ENCODE measurements at places on chromosomes 12 and 14.

DNA sequence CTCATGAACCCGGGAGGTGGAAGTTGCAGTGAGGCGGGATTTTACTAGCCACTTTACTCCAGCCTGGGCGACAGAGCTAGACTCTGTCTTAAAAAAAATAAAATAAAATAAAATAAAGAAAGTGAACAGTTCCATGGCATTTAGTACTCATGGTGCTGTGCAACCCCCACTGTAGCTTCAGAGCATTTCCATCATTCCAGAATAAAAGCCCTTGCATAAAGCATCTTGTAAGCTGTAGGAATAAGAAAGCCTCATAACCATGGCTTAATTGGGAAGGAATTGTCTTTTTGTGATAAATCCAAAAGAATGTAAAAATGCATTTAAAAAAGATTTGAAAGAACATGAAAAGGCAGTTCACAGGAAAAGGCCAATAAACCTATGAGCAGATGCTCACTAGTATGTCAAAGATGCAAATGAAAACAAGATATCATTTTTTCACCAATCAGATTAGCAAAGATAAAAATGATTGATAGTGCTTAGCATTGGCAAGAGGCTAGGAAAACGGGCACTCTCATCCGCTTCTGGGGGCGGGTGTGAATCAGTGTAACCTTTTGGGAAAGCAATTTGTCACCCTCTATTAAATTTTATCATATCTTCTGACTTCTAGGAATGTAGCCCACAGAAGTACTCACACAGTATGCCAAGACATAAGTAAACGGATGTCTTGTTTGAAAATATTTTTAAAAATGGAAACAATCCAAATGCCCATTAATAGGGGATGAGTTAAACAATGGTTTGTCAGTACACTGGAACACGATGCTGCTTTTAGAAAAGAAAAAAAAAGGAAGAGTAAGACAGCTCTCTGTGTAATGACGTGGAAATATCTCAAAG lies 46.6 kb downstream of the CFAP251 start:
- DNase-seq: no peak

DNA sequence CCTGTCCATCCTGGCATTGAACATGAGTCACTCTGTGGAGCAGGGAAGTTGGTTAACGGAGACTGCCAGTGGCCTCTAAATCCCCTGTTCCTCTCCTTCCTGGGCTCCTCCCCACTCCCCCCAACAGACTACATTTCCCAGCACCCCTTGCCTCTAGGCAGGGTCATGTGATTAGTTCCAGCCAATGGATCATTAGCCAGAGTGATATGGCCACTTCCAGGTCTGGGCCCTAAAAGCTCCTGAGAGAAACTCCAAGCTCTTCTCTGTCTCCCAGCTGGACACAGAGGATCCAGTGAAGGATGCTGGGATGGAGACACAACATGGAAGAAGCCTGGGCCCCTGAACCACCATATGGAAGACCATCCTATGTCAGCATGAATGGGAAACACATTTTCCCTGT lies 54.4 kb upstream of the RFLNA start:
- no peak for DNase-seq

DNA sequence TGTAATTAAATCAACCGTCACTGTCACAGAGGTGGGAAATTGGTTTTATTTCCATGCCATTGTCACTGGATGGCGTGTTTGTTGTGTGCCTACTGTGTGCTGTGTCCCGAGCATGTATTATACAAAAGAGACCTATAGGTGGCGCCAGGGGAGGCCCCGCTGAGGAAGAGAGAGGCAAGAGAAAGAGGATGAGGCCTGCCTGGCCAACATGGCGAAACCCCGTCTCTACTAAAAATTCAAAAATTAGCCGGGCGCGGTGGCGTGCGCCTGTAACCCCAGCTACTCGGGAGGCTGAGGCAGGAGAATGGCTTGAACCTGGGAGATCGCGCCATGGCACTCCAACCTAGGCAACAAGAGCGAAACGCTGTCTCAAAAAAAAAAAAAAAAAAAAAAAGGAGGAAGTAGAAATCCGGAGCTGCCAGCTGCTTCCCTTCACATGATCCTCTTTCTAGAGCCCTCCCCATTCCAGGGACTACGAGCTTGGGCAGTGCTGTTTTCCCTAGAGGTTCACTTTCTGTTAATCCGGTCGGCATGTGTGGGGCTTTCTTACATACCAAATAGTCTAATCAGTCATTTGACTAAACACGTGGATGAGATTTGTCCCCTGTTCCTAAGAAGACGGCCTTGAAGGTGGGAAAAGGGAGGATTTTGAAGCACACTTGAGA lies 6.4 kb upstream of the CCDC175 start:
- DNase-seq: no peak

DNA sequence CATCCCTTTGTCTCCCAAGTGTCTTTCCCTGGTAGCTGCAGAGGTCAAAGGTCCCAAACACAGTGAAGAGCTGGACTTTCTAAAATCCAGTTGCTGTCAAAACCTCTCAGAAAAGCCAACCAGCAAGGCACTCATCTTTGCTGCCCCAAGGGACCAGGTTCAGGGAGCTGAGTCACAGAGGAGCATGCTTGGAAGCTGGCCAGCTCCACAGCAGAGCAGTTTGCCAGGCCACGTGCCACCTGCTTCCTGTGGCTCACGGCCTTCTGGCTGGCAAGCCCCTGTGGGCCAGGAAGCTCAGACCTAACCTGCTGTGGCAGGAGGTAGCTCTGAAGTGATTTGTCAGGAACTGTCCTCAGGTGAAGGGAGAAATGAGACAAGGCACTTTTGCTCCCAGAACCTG lies 3.6 kb downstream of the ISCU start:
- peak; percentile 63 for DNase-seq

GRCh38 chr12:6887460-6887859 lies 14.4 kb upstream of the SPSB2 start:
- DNase-seq: no peak

DNA sequence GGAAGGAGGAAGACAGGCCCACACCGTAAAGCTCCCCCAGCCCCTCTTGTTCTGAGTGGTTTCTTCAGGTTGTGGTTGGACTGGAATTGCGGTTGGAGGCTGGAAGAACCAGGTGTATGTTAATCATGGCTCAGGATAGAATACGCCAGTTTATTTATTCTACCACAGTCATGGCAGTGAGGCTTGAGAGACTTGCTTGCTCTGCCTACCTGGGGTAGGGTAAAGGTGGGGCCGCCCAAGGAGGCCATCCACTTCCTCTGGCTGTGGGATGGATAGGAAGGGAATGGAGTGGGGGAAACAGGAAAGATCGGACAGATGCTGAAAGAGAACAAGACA lies 8.1 kb downstream of the SHMT2 start:
- DNase-seq: no peak

DNA sequence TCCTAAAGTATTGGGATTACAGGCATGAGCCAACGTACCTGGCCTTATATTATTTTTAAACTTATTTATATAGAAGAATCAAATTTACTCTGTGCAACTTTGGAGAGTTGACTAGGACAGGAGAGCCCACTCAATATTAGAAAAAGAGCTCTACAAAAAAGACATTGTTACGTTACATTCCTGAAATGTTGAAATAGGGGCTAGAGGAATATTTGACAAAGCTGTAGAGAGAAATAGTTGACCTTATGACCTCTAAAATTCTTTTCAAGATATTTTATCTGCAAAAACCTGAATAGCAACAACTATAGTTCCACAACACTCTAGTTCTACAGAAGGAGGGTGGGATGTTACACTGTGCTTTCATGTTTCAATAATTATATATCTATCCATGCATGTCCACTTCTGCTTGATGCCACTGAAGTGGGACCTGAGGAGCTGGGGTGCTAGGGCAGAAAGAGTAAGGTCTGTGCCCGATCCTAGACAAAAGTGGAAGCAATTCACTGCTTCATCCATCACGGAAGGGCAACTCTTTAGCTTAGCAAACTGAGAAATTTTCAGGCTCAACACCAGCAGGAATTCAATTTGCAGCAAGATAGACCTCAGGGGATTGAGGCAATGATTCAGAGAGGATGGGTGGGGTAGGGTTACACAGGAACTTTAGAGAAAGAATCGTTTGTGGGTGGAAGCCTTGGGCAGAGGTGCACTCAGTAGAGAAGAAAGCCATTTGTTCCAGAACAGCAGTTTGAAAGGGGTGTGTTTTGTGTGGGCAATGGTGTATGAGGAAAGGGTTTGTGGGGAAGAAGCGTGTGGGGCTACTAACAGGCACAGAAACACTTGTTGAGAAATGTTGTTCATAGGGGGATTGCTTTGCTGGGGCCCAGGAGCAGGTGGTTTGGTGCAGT lies 16.0 kb upstream of the RNASE10 start:
- DNase-seq: no peak

GRCh38 chr12:76562130-76562529 lies 2.6 kb upstream of the OSBPL8 start:
- no peak for DNase-seq

GRCh38 chr12:70628701-70629480 lies 8.3 kb downstream of the PTPRB start:
- DNase-seq: no peak

DNA sequence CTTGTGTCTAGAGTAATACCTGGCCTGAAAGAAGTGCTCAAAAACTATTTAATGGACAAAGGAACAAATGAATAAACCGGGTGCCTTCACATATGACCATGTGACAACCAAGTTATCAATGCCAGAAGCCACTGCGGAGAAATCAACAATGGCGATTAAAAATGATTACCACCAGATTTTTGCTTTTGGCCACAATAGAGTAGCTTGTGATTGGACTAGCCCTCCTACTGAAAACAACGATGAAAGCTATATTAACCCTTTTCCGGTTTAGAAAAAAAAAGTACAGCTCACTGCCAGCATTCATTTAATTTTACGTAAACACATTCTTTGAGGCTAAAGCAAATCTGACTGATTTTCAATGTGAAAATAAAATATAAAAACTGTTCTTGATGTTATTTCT lies 41.6 kb upstream of the TTC7B start:
- no peak for DNase-seq

- peak; percentile 37 for DNase-seq
Observed at GRCh38 chr12:124928095-124928911, 13.9 kb upstream of the UBC start.
